ENCODE measurements at places on chromosomes 5 and 9. TPM values are rescaled to one million over a fixed set of nuclear protein-coding genes. Genes with fewer than 3 reads are reported as not detected.

NAIF1 gene
- total RNA-seq = 9.5 TPM

DNA sequence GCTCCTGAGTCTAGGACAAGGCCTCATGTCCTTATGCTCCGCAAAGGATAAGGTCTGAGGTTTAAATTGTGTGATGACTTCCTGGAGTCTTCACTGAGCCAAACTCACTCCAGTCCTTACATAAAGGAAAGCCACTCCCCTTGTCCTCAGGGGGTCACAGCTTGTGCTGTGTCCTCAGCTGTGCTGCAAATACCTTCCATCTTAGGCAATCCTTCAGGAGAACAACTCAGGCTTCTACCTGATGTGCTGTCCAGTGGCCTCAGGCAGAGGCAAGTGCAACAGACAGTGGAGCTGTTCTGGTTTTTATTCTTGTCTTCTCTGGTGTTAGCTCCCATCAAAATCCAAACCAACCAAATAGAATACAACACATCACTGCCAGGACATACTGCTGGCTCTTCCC is 151.5 kb downstream of the TAF11L14 start:
- H3K27ac ChIP-seq = no peak overlapping the region
- no peak overlapping the region for H3K4me3 ChIP-seq
- H3K36me3 ChIP-seq = no peaks in the 10 kb centered on the region
- H3K4me1 ChIP-seq = peaks cover 6% of the 10 kb centered on the region

GRCh38 chr5:97489010-97489840 is 306.2 kb upstream of the RIOK2 start:
- no peak for DNase-seq
- H3K27me3 ChIP-seq = no peaks in the 10 kb centered on the region
- H3K36me3 ChIP-seq = no peaks in the 10 kb centered on the region
- no peak overlapping the region for H3K4me3 ChIP-seq
- no peaks in the 10 kb centered on the region for H3K4me1 ChIP-seq
- H3K27ac ChIP-seq = no peak overlapping the region

ORM2 gene
- total RNA-seq = not detected

DNA sequence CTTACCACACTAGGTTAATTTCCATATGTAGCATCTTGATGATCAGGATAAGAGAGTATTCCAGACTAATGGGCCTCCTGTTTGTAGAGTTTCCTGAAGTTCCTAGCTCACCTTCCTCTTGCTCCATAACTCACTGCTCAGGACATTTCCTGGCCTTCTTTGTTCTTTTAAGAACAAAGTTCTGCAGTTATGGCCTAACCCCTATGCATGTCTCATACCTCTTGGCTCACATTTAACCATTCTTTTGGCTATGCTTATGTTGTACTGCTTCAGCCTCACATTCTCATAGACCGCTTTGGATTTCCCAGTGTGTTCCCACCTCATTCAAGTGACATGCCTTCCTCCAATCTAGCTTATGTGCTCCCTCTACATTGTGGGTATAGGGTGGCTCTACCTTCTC is 40.5 kb upstream of the HMGCS1 start:
- no peak overlapping the region for H3K27ac ChIP-seq
- H3K4me3 ChIP-seq = no peak overlapping the region
- no peaks in the 10 kb centered on the region for H3K27me3 ChIP-seq
- no peaks in the 10 kb centered on the region for H3K36me3 ChIP-seq
- DNase-seq = no peak

- no peak for DNase-seq
- H3K27me3 ChIP-seq = no peaks in the 10 kb centered on the region
- no peak overlapping the region for H3K4me3 ChIP-seq
- H3K36me3 ChIP-seq = peaks cover 26% of the 10 kb centered on the region
- no peak overlapping the region for H3K27ac ChIP-seq
Observed at GRCh38 chr5:16701134-16702099, 84.6 kb upstream of the RETREG1 start.

CACNA1B gene
- total RNA-seq = 1.5 TPM

AKNA gene
- 11.4 TPM for total RNA-seq

DNA sequence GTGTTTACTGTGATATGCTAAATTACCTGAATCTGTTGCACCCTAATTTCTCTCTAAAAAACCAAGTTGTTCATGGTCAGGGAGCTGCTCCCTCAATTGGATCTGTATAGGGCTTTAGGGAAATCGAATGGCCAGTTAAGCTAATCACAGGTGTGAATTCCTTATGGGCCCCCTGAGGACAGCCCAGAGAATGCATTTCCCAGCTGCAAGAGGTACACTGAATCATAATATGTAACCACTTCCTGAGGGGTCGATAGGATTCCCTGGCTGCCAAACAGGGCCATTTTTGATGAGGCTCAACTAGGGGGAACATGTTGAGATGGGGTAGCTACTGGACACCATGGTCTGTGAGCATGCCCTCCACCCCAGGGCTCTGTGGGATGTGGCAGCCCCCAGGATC is 478.6 kb downstream of the CCDC171 start:
- no peaks in the 10 kb centered on the region for H3K27me3 ChIP-seq
- no peak for DNase-seq
- no peak overlapping the region for H3K27ac ChIP-seq
- no peak overlapping the region for H3K4me3 ChIP-seq
- no peaks in the 10 kb centered on the region for H3K4me1 ChIP-seq
- no peaks in the 10 kb centered on the region for H3K36me3 ChIP-seq

SLC6A7 gene
- total RNA-seq = not detected

Data from neural progenitor cell (in vitro differentiated cells).